ENCODE measurements at places on chromosomes 1 and 21. TPM values are rescaled to one million over a fixed set of nuclear protein-coding genes. Genes with fewer than 3 reads are reported as not detected.

GRCh38 chr1:15489052-15489736 is 13.3 kb downstream of the CELA2B start:
- ATAC-seq, result no peak

DNA sequence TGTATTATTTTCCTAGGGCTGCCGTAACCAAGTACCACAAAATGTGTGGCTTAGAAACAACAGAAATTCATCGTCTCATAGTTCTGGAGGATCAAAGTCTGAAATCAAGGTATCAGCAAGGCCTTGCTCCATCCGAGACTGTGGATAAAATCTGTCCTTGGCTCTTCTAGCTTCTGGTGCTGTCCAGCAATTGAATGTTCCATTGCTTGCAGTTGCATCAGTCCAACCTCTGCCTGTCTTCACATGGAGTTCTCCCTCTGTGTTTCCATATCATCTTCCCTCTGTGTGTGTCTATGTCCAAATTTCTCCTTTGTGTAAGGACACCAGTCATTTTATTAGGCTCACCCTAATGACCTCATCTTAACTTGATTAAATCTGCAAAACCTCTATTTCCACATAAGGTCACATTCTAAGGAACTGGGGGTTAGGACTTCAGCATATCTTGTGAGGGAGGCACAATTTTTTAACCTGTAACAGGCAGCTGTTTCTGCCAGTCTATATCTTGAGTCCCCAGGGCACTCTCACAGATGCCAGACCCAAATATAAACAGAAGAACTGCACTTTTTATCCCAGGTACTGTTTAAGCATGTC is 84.2 kb downstream of the ERG start:
- no peak for ATAC-seq

The RGS1 gene
- 151 TPM for total RNA-seq

DNA sequence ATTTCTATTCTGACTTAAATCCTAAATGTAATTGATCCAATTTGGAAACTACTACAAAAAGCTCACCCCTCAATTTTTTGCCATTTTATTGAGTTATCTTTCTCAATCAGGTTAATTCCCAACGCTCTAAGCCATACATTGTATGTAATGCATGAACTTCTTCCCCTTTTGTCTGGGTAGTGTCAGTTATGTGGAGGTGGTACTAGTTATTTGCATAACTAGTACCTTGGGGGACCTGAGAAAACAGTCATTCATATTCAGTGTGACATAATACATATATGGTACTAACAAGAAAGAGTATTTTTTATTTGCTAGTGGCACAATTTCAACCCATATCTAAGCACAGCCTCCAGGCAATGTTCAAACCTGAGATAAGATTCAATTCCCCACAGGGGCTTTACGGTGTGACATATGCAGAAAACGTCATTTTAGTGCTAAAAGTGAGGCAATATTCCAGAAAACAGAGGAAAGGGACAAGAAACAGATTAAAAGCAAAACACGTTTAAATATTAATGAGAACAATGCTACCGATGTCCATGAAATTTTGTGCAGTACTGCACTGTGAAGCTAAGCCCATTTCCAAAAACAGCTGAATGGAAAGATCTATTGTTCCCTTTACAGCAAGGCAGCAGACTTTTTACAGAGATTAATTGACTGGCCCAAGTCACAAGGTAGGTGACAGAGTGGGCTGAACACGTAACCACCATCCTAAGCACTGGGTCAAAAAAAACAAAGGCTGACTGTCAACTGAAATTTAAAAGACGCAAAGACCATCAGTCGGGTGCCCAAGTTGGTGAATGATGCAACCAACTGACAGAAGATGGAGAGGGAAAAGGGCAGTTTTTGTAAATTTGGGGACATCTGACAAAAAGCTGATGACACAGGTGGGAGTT is 1.4 kb downstream of the HLCS start:
- ATAC-seq, result no peak

The RAB4A gene
- 35.2 TPM for total RNA-seq

GRCh38 chr21:25818121-25818520 is 83.3 kb downstream of the GABPA start:
- ATAC-seq, result no peak

The OR4F16 gene
- total RNA-seq, result not detected

DNA sequence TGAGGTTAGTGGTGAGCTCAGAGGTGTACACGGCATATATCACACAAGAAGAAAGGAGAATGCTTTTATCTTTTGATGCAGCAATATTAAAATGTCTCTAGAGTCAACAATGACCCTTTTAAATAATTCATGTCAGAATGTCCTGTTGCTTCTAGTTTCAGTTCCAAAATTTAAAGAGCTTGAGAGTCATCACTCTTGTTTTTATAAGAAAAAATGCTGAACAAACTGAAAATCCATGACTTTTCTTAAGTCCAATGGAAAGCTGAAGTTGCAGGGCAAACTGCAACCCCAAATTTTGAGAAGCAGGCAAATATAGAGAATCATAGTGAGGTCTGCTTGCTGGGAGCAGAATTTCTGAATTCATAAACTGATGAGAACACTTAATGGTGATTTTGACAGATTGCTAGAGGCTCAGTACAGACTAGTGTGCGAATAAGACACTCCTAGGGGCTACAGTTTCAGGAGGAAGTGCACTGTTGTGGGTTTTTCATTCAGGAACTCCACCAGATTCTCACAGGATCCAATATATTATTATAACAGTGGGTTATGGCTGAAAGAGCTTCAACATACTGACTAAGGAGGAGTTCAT is 135.1 kb downstream of the CLIC6 start:
- no peak for ATAC-seq

DNA sequence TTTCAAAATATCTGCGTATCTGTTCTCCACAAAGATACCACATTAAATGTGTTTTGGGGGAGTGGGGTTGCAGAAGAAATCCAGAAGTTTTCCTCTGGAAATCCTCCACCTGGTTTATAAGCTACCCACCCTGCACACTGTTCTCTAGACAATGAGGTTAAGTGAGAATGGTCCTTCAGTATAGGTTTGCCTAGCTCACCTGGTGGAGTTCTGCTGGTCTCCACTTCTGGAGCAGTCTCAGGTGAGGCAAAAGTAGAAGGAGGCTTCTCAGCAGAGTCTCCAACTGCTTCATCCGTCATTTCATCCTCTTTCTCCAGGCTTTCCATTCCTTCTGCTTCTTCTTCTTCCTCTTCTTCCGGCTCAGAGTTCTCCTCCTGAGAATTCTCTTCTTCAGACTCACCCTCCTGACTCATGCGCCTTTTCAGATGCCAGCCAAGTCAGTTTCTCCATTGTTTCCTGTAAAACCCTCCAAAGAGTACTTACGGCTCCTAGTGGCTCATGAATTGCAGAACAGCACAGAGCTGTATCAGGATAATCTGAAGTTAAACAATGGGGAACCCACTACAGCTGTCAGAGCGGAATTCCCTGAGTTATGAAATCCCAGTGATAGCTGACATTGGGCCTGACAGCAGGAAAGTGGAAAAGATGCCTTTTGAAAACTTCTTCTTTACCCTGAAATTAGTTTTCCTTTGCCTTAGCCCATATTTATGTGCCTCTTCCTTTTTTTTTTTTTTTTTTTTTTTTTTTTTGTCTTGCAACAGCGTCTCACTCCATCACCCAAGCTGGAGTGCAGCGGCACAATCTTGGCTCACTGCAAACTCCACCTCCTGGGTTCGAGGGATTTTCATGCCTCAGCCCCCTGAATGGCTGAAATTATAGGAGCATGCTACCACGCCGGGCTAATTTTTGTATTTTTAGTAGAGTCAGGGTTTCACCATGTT is 38.5 kb downstream of the MSTO1 start:
- peak; percentile 60 for ATAC-seq

DNA sequence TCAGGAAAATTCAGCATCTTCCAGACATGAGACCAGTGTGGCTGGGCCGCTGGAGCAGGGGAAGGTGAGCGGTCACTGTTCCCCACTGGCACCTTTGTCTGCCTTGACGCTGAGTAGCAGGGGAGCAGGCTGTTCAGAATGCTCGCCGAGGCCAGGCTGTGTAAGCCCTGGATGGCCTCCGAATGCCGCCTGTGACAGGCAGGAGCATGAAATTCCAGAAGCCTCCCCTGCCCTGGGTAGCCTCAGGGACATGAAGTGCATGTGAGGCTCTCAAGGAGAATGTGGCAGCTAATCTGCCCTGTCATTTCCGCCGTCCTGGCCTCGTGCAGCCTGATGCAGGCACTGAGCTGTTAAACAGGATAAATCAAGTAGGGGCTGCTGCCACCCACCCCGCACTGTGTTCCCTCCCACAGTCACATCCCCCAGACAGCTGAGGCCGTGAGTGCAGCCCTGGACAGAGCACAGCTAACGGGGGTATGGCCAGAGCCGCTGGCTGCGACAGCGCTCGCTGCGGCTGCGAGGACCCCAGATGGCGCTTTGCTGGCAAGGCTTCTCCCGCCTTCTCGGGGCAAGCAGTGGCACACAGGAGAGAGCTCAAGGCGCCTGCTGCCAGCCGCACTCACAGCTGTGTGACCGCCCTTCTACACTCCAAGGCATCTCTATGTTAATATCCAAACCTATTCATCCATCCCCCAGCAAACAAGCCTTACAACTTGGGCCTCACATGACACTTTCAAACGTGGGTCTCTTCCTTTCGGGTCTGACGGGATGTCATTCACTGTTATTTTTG is 105.0 kb upstream of the COL6A1 start:
- ATAC-seq, result no peak

Data from activated T-helper 17 cell treated with anti-CD3 and anti-CD28 coated beads, Interleukin-2, amount 50 U/mL, for 72 hours (primary cell).